ENCODE measurements at places on chromosomes 7 and 10.

DNA sequence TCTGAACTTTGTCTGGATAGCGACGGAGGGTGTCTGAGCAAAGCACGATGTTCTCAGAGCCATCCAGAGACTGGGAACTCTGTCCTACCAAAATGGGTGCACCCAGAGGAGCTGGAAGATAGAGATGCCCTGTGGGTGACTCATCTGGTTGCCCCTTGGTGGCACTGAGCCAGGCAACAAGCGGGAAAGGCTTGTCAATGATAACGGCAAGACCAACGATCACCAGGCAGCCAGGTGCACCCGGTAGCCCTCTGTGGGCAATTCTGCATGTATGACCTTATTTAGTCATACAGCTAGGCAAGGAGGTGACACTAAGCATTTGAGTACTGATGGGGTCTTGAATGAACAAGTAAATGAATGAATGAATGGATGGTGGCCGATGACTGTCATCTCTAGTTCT lies 2.8 kb upstream of the ELN start:
- no peak for DNase-seq

- DNase-seq = no peak
Measured at GRCh38 chr10:77392851-77393250, 244.8 kb downstream of the KCNMA1 start.

DNA sequence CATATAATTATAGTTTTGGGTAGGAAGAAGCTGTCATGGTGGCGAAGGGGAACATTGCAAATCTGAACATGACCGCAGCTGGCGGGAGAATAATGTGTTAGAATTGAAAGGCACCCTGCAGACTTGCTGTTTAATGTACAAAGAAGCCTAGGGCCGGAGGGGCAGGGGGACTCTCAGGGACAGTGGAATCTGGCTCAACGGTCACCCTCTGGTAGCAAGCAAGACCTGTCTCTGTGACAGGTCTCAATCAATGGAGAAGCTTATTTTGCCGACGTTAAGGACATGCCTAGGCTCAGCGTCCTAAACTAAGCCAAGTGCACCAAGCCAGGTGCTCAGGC lies 177.3 kb downstream of the NSUN6 start:
- DNase-seq = no peak

GRCh38 chr7:130365088-130365487 lies 15.2 kb upstream of the CPA1 start:
- no peak for DNase-seq

DNA sequence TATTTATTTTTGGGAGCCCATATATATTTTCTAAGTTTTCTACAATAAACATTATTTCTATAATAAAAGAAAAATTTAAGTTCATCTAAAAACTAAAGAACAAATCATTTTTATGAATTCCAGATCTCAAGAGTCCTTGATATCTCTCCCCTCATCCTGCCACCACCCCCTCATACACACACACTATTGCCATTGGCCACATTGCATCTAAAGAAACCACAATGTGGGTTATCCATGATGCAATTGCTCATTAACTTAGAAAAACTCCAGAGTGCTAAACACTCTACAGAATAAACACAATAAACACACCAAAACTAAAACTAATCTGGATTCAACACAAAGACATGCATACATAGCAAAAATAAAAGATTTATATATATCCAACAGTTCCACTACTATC lies 37.8 kb downstream of the FAM13C start:
- no peak for DNase-seq

DNA sequence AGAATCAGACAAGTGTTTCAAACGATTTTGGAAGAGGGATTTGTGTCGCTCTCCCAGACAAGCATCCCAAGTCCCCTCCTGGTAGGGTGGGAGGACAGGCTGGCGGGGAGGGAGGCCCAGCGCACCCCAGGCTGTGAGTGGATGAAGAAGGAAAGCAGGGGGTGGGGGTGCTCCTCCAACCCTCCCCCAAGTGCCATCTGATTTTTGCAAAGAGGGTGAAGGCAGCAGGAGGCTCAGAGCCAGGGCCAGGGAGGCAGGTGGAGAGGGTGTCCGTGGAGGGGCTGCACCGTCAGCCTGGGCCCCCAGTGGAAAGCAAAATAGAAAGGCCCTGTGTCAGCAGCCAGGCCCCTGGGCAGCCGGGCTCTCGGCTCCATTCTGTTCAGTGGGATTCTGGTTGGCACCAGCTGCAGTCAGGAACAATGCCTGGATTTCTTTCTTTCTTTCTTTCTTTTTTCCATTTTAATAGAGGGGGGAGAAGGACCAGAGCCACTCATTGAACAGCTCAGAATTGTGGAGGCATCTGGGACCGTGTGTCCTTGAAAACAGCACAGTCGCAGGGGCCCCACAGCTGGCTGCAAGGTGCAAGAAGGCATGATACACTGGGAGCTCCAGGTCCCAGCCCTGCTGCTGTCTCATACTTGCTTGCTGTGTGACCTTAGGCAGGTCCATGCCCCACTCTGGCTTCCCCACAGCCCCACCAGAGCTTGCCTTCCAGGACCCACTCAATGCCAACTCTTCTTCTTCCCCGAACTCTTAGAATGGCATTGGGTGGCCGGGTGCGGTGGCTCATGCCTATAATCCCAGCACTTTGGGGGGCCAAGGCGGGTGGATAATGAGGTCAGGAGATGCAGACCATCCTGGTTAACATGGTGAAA lies 7.1 kb upstream of the ZMIZ1 start:
- DNase-seq = no peak

DNA sequence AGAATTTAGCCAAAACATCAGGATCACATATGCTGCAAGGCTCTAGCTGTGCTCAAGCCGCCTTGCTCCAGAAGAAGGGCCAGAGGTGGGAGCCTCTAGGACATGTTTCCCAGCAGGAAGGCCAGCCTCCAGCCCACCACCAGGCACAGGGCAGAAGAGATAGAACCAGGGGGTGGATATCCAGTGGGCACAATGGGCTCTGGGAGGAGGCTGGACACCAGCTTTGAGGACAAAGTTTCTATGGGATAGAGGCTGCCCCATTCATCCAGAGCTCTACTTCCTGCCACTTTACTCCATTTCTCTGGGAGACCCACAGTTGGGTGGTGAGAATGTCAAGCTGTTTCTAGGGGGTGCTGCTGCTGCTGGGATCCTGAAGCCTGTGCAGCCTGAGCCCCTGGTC lies 77.1 kb downstream of the ARHGAP22 start:
- no peak for DNase-seq

GRCh38 chr10:103648636-103649532 lies 155.4 kb downstream of the NEURL1 start:
- DNase-seq = no peak

GRCh38 chr7:154919344-154920225 lies 83.3 kb downstream of the PAXIP1 start:
- DNase-seq = no peak

GRCh38 chr7:47080816-47081215 lies 501.1 kb downstream of the TNS3 start:
- DNase-seq = no peak

GRCh38 chr7:125136755-125137532 lies 207.3 kb upstream of the POT1 start:
- DNase-seq = no peak

DNA sequence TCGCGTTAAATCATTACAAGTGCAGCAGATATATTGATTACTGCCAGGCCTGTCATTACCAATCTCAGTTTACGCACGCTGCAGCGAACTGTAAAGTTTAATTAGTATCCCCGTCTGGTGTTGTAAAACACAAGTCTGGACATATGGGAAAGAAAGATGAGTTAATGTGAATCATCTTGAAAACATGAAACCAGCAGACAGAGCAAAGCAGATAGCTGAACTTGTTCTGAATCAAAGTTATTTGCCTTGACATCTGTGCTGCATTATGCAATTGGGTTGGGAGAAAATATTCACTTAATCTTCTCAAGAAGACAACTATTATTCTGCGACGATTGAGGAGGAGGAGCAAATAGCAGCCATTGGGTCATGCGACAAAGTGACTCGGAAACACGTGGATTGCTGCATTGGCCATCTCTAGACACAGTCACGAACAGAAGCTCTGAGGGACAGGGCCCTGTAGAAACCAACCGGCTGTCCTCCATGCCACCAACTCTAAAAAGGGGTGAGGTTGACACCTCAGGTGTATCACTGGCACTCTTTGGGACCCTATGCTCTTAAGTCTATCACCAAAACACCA lies 156.3 kb upstream of the C7orf33 start:
- DNase-seq = no peak

All from activated CD4-positive, alpha-beta T cell treated with anti-CD3 and anti-CD28 coated beads, Interleukin-2, Interleukin-6, amounts not matched to agents 100 ng/mL and 50 ng/mL, durations not matched to agents 16 hours and 8 hours (primary cell).